Stimulated activated CD4-positive, alpha-beta T cell treated with anti-CD3 and anti-CD28 coated beads, Interleukin-4, amount 100 ng/mL, for 48 hours (primary cell): ENCODE measurements at places on chromosomes 7 and 10.

- DNase-seq = no peak
Measured at GRCh38 chr10:99341860-99342490, 12.8 kb downstream of the CNNM1 start.

DNA sequence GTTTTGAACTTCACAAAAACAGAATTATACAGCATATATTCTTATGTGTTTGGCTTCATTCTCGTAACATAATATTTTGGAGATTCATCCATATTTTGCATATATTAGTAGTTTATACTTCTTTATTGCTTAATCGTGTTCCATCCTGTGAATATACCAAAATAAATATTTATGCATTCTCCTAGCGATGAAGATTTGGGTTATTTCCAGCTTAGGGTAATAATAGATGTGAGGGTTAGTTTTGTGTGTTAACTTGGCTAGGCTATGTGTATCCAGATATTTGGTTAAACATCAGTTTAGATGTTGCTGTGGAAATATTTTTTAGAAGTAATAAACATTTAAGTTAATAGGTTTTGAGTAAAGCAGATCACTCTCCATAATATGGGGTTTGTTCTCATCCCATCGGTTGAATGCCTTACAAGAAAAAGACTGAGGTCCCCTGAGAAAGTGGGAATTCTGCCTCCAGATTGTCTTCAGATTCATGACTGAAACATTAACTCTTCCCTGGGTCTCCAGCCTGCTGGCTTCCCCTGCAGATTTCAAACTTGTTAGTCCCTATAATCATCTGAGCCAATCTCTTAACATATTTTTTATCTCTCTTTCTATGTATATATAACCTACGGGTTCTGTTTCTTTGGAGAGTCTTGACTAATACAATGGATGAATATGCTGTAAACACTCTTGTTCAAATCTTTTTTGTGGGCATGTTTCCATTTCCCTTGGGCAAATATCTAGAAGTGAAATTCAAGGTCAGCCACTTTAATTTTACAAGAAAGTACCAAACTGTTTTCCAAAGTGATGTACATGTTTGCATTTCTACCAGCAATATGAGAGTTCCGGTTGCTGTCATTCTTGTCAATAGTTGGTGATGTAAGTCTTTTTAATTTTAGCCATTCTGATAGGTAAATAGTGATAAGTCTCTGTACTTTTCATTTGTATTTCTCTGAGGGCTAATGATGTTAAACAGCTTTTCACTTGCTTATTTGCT, 48.7 kb downstream of the PDK4 start:
- no peak for DNase-seq

DNA sequence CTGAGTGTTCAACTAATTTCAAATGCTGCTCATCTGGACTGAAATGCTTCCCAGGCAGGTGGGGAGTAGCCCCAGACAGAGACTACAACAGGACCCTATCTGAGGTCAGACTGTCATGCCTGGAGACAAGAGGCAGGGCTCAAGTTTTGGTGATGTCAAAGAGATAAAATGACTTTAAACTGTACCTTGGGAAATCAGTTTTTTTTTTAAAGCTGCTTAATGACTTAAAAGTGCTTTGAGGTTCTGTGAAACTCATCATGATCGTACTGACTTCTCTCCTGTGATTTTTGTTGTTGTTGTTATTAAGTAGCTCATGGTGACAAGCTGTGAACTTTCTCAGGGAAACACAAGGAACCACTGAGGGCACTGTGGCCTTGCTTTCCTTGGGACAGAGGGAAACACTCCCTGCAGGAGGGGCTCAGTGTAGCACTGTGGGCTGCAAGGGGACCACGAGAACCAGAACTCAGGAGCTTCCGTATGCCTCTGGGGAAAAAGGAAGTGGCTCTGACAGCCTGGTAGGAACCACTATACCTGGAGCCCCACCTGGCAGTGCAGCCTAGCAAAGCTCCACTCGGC, 9.5 kb downstream of the HIPK2 start:
- no peak for DNase-seq

GRCh38 chr10:3391657-3392056, 219.1 kb upstream of the PITRM1 start:
- DNase-seq = no peak

- no peak for DNase-seq
Measured at GRCh38 chr7:97226541-97226940, 109.0 kb downstream of the SDHAF3 start.

DNA sequence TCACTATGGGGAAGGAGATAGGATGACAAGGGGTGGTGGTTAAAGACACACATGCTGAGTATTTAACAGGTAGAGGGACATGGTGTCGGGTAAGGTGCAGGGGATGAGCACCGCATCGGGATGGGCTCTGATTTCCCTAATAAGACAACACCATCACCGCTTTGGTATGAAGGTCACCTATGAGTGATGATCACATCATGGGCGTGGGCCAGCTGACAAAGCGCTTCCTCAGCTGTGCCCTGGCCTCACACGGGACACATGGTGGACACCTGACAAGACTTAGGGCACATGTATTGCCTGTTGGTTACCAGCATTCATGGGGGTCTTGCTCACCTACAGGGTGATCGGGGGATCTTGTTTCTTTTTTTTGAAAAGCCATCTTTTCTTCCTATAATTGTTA, 12.8 kb downstream of the C7orf57 start:
- no peak for DNase-seq

DNA sequence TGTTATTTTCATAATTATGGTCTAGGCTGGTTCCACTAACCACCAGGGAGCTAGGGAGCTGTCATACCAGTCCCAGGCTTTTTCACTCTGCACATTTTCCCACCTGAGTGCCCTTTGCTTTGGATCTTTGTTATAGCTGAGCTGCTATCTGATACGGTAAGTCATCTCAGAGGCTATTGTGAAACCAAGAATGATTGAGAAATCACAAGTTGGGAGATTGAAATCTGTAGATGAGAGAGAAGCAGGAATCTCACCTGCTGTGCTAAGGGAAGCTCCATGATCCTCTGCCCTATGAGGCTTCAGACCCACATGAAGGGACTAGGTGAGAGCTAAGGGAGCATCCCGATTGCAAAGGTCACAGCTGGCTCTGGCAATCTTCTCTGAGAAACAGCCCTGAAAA, 307.8 kb downstream of the REEP3 start:
- no peak for DNase-seq

GRCh38 chr7:45187089-45187945, 29.7 kb downstream of the RAMP3 start:
- DNase-seq = no peak

DNA sequence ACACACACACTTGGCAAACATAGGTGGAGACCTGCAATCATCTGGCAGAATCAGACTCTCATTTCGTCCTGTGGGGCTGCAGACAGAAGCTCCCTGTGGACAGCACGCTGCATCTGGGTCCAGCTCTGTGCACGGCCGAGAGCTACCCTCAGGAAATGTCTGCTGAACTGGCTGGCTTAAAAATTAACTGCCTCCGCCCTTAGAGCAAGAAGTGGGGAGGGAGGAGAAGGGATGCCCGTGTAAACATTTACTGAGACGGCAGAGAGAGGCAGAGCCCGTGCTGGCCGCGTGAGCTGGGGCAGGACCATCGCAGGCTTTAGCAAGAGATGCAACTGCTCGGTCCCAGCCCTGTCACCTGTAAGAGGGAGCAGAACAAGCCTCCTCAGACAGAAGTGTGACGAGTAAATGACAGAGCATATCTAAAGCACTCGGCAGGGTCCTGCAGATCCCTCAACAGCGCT, 81.8 kb downstream of the TNS3 start:
- no peak for DNase-seq

DNA sequence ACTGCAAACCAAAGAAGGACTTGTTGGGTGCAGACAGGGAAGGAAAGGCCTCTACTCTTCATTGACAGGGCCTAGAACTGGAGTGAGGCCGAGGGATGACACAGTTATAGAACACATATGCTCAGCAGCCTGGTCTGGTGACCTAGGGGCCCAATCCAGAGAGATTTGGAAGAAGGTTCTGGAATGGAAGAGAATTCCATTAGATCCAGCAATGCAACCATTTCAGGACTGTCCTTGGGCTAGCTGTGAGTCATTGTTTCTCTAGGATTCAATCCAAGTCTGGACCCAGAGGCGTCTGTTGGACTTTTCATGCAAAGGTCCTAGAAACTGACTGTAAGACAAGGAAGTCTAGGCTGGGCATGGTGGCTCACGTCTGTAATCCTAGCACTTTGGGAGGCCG, 59.2 kb downstream of the WIPF3 start:
- no peak for DNase-seq

DNA sequence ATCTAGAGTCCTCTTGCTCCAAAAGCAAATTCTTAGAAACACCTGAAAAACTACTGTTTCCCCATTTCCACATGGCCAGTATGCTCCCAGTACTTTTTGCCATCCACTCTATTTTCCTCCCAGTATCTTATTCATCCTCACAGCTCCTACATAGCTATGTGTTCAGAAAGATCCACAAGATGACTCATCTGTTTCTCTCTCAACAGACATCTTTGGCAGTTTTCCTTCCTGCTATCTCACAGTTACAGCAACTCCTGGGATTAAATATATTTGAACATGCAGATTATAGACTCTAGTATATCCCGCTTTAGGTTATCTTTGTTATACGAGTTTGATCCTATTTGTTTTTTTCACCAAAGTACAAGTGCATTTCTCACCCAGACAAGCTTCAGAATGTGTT, 675.6 kb upstream of the POT1 start:
- DNase-seq = no peak

- DNase-seq = no peak
Measured at GRCh38 chr7:128989961-128990360, 52.2 kb downstream of the IRF5 start.

GRCh38 chr7:4226524-4226882, 455.6 kb upstream of the FOXK1 start:
- no peak for DNase-seq

DNA sequence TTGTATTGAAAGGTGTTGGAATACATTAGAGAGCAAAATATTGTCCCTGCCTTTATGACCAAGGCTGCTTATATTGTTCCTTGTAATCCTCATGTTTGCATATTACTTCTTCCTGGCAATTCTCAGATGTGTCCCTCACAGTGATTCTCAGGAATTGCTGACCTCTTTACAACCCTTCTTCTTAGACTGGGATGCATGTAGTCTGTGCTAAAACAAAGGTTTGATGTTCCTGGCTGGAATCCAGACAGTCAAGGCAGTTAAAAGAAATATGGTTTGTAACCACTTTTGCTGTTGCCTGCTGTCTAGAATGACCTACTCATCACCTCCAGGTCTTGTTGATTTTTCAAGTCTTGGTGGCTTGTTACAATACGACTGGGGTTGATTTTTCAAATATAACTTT, 367.6 kb downstream of the HGF start:
- no peak for DNase-seq

- no peak for DNase-seq
Measured at GRCh38 chr7:117190746-117191435, 132.0 kb downstream of the WNT2 start.
